Heart right ventricle (tissue), 16 donors: ENCODE measurements at places on chromosomes 2 and 18.

GRCh38 chr2:144671695-144672455, 152.0 kb upstream of the ZEB2 start:
- no peak for DNase-seq

DNA sequence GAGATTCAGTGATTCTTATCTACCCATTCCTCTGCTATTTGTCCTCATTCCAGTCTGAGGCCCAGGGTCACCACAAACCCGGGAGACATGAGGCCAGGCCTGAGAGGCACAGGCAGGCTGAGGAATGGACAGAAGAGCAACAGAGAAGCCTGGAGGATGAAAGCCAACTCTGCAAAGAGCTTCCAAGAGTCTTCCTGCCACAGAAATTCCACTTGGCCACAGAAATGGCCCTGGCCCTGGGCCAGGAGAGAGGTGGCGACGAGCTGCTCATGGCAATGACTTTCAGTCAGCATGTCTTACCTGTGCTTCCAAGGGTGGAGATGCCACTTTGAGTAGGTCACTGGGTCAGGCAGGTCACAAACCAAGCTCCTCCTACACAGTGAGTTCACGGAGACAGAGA, 155.3 kb upstream of the PKDCC start:
- DNase-seq = no peak

GRCh38 chr2:151668737-151669136, 65.5 kb downstream of the NEB start:
- DNase-seq = no peak

DNA sequence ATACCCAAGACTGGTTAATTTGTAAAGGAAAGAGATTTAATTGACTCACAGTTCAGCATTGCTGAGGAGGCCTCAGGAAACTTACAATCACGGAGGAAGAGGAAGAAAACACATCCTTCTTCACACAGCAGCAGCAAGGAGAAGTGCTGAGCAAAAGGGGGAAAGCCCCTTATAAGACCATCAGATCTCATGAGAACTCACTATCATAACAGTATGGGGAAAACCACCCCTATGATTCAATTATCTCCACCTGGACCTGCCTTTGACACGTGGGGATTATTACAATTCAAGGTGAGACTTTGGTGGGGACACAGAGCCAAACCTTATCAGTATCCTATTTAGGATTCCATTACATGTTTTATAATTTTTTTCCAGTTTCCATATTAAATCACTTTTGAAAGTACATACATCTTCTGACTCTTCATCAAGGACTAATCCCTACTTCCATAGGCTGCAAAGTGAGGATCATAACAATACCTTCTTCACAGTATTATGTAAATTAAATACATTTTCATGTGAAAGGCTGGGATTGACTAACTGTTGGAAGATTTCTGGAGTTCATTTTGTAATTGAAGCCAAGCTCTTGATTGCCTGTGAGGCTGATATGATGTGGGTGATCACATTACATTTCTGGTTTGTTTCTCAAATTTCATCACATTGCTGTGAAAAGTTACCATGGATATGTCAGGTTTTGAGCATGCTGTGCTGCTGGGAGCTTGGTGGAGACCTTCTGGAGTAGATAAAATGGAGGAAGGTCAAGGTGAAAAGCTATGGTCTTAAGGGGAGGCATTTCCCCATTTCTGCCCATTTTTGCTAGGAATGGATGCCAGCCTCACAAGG, 31.7 kb upstream of the CERS6 start:
- no peak for DNase-seq

DNA sequence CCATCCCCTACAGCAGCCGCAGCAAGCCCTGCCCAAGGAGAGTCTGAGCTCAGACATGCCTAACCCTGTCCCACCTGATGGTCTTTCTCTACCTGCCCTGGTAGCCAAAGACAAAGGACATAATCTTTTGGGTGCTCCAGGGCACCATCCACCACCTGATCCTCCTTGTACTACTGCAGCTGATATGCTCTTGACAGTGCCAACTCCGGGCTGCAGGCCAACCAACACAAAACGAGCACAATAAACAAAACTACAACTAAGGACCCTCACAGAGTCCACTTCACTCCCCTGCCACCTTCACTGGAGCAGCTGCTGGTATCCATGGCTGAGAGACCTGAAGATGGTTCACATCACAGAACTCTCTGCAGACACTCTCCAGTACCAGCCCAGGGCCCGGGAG, 106.3 kb downstream of the GRB14 start:
- DNase-seq = no peak

GRCh38 chr2:172297531-172297930, 129.9 kb upstream of the ITGA6 start:
- DNase-seq = no peak
